IMR-90 (cell line): ENCODE measurements at places on chromosomes 11 and 22.

DNA sequence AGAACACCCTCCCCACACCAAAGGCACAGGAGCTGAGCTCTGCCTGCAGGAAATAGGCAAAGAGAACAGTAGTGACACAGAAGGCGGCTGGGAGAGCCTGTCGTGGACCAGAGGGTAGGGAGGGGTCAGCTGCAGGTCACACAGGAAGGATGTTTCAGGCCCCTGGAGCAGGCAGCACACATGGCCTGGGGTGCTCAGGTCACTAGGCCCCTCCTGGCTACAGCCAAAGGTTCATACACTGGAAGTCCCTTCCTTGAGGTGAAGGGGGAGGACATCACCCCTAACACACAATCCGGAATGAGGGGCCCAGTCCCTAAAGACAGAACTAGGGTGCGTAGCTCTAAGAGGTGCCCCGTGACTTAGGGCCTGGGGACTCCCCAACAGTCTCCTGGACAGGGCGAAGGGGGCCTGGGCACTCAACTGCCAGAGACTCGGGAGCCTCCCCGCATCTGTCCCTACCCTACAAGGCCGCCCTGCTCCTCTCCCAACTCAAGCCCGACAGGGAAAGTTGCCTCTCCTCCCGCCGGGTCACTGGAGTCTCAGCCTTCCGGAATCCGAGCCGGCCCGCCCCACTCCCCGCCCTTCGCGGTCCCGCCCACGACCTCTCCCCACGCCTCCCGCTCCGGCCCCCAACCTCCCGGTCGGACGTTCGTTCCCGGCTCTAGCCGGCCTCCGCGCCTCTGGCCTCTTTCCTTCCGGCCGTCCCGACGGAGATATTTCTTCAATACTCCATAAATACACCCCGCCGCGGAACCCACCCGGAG, at the start of gene CYB5R2:
Gene CYB5R2 (minus strand): TSS at position 541 of the 764 bp plus-strand sequence. CDS start 675 bp downstream, outside the sequence.
- H3K36me3 ChIP-seq, result no peaks in the 10 kb centered on the region
- no peak within 1 kb of the TSS; the same call in 1 of the 2 replicates for H3K27ac ChIP-seq

DNA sequence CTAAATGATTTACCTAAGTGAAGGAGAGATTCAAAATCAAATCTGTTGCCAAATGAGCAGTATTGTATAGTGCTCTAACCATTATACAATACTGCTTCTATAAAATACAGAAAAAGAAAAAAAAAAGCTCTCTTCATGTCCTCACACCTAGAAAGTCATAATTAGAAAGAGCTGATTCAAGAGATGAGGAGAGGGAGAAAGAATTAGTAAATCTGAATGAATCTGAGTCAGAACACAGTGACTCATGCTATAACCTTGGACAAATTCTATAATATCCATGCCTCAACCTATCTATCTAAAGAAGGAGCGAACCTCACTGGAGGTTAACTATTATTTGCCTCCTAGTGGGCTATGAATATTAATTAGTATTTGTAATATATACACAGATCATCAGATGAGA, 29.4 kb downstream of the AMBRA1 start:
- no peak overlapping the region for H3K27ac ChIP-seq
- no peaks in the 10 kb centered on the region for H3K36me3 ChIP-seq
- no peaks in the 10 kb centered on the region for H3K27me3 ChIP-seq
- no peak overlapping the region for H3K4me3 ChIP-seq
- peaks cover 8% of the 10 kb centered on the region for H3K4me1 ChIP-seq
- DNase-seq, result peak; percentile 64

- H3K4me3 ChIP-seq, result no peak overlapping the region
- H3K36me3 ChIP-seq, result no peaks in the 10 kb centered on the region
- peaks cover 1% of the 10 kb centered on the region for H3K4me1 ChIP-seq
- no peak overlapping the region for H3K27ac ChIP-seq
- DNase-seq, result no peak
These were observed 153.6 kb upstream of the GRK3 start for GRCh38 chr22:25410849-25411248.

DNA sequence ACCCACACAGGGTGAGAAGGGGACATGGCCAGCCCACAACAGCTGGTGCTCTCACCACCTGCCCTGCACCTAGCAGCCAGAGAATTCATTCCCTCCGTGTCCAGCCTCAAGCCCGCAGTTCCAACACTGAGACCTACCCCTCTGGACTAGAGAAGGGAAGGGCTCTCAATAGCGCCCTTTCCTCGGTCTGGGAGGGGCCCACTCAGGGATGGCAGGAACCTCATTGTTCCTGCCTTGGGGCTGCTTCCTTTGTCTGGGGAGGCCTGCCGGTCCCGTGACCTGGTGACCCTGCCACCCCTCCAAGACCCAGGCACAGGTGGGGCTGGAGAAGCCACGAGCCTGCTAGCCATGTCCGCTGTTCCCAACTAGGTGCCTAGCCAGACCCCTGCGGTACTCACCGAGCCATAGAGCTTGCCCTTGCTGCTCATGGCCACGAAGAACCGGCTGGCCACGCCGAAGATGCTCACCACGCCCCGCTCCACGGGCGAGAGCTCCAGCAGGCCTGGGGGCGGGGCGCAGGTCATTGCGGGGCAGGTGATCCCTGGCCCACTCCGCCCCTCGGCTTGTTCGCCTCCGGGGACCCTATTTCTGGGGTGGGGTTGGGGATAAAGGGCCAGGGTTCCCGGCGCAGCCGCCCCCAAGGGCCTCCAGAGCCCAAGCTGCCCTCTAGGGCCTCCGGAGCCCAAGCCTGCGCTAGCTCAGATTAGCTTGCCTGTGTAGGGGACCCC, 1.4 kb downstream of the FGF4 start:
- no peak overlapping the region for H3K4me3 ChIP-seq
- no peaks in the 10 kb centered on the region for H3K4me1 ChIP-seq
- peaks cover 96% of the 10 kb centered on the region for H3K27me3 ChIP-seq
- no peaks in the 10 kb centered on the region for H3K36me3 ChIP-seq
- DNase-seq, result no peak

DNA sequence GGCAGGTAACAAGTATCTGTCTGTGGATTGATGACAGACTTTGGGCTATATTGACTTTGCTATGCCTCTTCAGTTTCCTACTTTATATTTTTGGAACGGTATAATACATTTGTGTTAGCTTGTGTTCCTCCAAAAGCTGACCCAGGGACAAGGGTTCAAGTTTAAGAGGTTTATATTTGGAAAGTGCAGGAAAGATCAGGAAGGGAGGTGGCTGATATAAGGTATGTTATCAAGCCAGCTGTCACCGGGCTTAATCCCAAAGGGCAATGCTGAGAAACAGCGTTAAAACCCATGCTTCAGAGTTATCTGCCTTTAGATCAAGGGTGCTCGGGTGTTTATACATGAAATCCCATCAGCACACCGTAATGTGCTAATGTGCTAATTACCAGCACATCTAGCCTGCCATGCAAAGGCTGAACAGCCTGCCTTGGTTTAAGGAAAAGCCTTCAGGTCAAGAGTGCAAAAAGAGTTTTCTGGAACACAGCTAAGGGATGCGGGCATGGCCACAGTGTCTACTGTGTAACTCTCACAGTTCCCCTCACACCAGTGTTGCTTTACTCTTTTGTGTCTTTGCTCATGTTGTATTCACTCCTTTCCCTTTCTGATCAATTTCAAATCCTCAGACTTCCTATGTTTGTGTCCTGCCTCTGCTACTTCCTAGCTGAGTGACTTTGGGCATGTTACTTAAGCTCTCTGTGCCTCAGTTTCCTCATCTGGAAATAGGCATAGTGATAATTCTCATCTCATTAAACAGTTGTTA, 77.5 kb downstream of the BDNF start:
- H3K4me3 ChIP-seq, result no peak overlapping the region
- H3K4me1 ChIP-seq, result peaks cover 2% of the 10 kb centered on the region; the same call in 1 of the 2 replicates
- no peaks in the 10 kb centered on the region for H3K36me3 ChIP-seq
- H3K27me3 ChIP-seq, result peaks cover 7% of the 10 kb centered on the region; the same call in 1 of the 2 replicates
- no peak overlapping the region for H3K27ac ChIP-seq
- DNase-seq, result no peak

DNA sequence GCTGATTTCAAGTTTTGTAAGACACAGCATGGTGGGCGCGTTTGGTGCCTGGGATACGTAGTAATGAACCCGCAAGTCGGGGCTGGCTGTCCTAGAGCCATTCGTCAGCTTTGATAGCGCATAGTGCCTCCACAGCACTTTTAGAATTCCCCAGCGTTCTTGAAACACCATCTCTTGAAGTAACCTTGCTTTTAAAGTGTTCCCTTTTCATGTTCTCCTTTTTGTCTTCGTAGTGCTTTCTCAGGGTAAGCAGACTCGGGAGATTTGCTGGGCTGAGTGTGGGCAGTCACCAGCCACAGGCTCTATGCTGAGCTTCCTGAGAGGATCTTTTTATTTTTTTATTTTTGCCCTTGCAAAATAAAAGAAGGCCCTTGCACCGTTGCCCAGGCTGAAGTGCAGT, 39.6 kb upstream of the CTTN start:
- H3K36me3 ChIP-seq, result peaks cover 55% of the 10 kb centered on the region
- no peaks in the 10 kb centered on the region for H3K4me1 ChIP-seq
- no peak overlapping the region for H3K4me3 ChIP-seq
- DNase-seq, result no peak

- no peak for DNase-seq
- H3K27me3 ChIP-seq, result no peaks in the 10 kb centered on the region
- H3K4me1 ChIP-seq, result peaks cover 33% of the 10 kb centered on the region
- peak overlapping the region; percentile 32; the same call in 1 of the 2 replicates for H3K27ac ChIP-seq
These were observed 16.9 kb downstream of the CLMP start for GRCh38 chr11:123178186-123178585.

- no peak for DNase-seq
- no peaks in the 10 kb centered on the region for H3K4me1 ChIP-seq
- H3K27ac ChIP-seq, result no peak overlapping the region
- H3K4me3 ChIP-seq, result no peak overlapping the region
- no peaks in the 10 kb centered on the region for H3K27me3 ChIP-seq
- H3K36me3 ChIP-seq, result no peaks in the 10 kb centered on the region
These were observed 11.0 kb upstream of the NRIP3 start for GRCh38 chr11:9014826-9015225.

GRCh38 chr11:132881622-132882021, 650.7 kb downstream of the OPCML start:
- no peaks in the 10 kb centered on the region for H3K27me3 ChIP-seq
- no peak for DNase-seq
- no peak overlapping the region for H3K4me3 ChIP-seq
- peaks cover 8% of the 10 kb centered on the region for H3K4me1 ChIP-seq
- no peak overlapping the region for H3K27ac ChIP-seq

GRCh38 chr22:42347281-42347824, 76.9 kb upstream of the TCF20 start:
- peaks cover 19% of the 10 kb centered on the region for H3K27me3 ChIP-seq
- H3K27ac ChIP-seq, result no peak overlapping the region
- peaks cover 2% of the 10 kb centered on the region for H3K4me1 ChIP-seq
- H3K36me3 ChIP-seq, result no peaks in the 10 kb centered on the region

DNA sequence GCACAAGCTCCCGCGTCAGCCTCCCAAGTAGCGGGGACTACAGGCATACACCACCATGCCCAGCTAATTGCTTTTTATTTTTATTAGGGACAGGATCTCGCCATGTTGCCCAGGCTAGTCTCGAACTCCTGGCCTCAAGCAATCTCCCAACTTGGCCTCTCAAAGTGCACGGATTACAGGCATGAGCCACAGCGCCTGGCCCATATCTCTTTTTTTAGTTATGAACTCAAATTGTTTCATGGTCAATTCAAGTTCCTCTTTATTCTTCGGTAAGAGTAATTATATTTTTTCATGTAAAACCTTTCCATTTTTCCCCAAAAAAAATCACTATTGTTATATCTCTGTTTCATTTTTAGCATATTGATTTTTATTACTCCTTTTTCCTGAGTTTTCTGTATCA, 25.5 kb downstream of the FCHSD2 start:
- H3K4me1 ChIP-seq, result no peaks in the 10 kb centered on the region
- no peaks in the 10 kb centered on the region for H3K27me3 ChIP-seq
- DNase-seq, result no peak
- H3K27ac ChIP-seq, result no peak overlapping the region
- H3K4me3 ChIP-seq, result no peak overlapping the region
- peaks cover 3% of the 10 kb centered on the region; the same call in 1 of the 2 replicates for H3K36me3 ChIP-seq

DNA sequence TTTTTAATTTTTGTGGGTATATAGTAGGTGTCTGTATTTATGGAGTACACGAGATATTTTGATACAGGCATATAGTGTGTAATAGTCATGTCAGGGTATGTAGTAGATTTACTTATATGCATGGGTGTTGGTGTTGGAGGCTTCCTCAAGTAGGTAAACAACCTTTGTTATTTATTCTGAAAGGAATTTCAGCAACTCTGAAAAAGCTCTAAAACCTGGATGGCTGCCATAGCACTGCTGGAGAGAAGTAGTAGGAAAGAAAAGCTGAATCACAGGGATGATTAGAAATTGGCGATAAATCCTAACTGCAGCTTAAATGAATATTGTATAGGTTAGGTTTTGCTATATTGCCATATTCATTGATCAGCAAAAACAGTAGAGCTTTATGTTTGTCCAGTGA, 44.4 kb upstream of the ST14 start:
- H3K27ac ChIP-seq, result no peak overlapping the region
- peaks cover 22% of the 10 kb centered on the region for H3K36me3 ChIP-seq
- peak; percentile 41 for DNase-seq
- no peaks in the 10 kb centered on the region for H3K4me1 ChIP-seq
- no peak overlapping the region for H3K4me3 ChIP-seq
- H3K27me3 ChIP-seq, result no peaks in the 10 kb centered on the region; the same call in none of the 2 replicates

DNA sequence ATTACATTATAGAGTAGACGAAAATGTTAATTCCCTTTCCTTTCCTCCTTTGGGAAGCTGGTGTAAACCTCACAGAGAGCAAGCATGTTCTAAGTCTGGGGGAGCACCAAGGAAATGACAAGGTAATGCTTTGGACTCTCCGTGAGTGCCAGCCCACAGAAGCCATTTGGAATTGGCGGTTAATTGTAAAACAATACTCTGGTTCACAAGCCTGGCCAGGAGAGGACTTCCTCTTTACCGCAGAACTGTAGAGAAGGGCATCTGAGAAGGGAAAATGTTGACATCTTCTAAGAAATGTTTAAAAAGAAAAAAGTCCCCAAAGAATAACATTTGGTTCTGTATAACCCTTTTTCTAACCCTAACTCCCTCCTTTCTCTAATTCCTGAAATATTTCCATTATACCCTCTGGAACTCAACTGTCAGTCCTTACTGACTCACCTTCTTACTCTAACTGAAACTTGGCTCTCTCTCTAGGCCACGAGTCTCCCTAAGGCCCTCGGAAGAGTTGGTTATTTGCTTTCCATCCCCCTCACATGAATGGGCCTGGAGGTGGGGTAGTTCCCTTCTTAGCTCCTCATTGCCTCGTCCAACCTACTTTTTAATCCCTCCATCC, 379.8 kb downstream of the SOX6 start:
- DNase-seq, result peak; percentile 74
- H3K4me3 ChIP-seq, result no peak overlapping the region
- H3K27me3 ChIP-seq, result no peaks in the 10 kb centered on the region
- peaks cover 2% of the 10 kb centered on the region; the same call in 1 of the 2 replicates for H3K36me3 ChIP-seq
- peak overlapping the region; percentile 88 for H3K27ac ChIP-seq

GRCh38 chr22:26606611-26607010, 11.2 kb downstream of the CRYBB1 start:
- H3K4me1 ChIP-seq, result peaks cover 8% of the 10 kb centered on the region
- H3K4me3 ChIP-seq, result no peak overlapping the region
